ENCODE measurements at places on chromosomes 5 and 9.

DNA sequence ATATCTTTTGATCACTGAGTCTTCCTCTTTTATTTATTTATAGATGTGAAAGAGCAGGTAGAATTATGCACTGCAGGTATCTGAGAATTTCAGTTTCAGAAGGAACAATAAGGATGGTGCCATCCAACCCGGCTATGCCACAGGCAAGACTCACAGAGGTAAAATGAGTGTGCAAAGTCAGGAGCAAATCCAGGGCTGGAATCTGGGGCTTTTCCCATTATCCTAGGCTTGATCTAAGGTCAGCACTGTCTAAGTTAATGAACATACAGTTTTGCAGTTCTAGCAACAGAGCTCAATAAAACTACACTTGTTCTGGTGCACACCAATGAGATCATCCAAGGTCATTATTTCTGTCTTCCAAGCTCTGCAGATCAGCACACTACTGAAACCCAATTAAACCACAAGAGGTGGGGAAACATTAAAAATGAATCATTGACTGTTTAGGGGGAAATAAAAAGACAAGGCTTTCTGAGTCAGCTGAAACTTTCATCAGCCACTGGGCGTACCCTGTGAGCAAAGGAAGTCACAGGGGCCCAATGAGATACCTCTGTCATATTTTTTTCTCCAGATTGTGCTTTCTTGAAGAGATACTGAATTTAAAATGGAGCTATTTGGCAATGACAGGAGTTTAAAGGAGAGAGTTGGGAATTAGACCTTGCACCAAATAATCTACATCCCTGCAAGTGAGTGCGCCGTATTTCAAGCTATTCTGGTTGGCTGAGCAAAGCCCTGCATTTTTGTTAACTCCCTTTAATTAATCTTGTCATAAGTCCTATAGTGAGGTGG, 662.2 kb upstream of the ZNF608 start:
- no peak for DNase-seq

- no peak for DNase-seq
These were observed 68.3 kb downstream of the HTR4 start for GRCh38 chr5:148585988-148586387.

GRCh38 chr5:99724732-99725290, 796.0 kb upstream of the CHD1 start:
- DNase-seq: no peak

DNA sequence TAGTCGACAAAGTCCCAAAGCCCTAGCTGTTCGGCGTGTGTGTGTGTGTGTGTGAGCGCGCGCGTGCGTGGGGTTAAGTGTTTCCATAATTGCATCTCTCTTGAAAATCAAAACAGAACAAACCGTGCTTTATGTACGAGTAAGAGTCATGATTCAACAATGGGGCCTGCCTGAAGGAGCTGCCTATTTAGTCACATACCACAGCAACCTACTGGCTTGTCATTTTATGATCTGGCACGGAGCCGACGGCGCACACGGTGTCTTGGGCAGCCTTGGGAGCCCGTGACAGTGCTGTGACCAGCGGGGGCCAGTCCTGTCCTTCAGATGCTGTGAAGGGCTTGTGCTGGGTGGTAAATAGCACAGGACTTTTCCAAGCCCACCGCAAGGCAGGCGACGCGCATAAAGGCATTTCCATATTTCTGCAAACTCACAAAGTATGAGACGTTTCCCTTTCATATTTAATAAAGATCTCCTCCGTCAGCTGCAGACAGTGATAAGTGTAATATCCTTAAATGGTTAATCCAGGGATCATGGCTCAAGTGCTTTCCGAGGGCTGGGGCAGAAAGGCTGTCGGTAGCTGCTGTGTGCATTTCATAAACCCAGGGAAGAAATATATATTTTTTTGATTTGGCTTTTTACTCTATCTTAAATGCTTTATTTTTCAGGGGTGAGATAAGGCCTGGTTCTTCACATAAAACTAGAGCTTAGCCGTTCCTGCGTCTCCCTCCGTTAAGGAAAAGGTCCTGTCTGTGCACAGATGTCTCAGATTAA, 270.2 kb upstream of the IRX1 start:
- no peak for DNase-seq

DNA sequence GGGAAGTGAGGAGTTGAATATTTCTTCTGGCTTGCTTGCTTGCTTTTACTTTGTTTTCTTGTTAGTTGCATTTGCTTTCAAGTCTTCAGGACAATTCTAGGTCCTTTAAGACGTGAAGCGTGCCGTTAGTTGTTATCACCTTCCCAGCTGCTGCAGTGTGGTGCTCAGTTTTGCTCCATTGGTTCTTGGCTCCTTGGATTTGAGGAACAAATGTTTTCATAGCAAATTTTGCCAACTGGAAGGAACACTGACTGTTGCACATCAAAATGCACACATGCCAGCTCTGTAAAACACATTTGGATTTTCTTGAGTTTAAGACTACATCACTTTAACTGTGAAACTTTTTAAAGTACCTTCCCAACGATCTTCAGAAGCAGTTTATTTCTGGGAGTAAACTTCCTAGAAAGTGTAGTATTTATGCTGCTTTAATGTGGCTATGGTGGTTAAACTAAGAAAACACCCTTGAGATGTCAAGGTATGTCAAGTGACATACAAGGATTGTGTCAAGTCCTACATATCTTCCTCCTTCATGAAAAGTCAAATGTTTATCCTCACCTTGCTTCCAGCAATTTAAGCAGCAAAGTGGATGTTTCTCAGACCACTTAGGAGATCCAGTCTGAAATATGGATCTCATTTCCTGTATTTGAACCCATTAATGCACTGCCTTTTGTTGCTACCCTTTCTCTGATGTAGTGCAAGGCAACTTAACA, 24.9 kb downstream of the MOCS2 start:
- no peak for DNase-seq

DNA sequence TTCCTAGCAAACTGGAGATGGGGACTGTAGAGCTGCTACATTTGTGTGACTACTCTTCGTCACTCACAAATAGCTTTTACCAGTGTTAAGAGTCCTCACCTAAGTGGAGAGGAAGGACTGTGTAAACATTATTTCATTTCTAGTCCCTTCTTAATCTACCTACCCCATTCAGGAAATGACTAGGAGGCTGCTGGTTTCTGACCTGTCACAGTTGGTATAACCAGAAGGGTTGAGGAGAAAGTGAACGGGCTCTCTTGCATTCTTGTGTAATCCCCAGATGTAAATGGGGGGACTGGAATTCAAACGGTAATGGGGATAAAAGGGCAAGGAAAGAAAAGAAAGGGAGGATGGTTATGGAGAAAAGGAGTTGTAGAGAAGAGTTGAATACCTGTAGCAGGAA, 35.4 kb upstream of the BNIP1 start:
- DNase-seq: no peak

DNA sequence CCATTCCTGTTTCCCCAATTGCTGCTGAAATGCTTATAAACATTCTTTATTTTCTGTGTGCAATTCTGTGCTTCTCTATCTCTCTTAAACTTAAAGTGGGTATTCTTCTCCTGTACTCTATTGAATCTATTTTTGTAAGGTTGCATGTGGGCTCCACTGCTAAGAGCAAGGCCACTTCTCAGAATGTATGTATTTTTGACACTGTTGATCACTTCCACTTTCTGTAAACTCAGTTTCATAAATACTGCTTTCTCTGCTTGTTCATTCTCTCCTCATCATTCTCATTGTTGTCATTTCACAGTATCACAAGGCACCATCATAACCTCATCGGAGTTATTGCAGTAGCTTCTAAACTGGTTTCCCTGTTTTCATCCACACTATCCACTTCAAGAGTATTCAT, 483.0 kb upstream of the CDH18 start:
- no peak for DNase-seq

GRCh38 chr9:105318729-105319191, 74.3 kb downstream of the SLC44A1 start:
- no peak for DNase-seq

- DNase-seq: no peak
These were observed 3.2 kb downstream of the ELL2 start for GRCh38 chr5:95958310-95959014.

GRCh38 chr5:116516021-116516420, 58.6 kb downstream of the SEMA6A start:
- DNase-seq: no peak

DNA sequence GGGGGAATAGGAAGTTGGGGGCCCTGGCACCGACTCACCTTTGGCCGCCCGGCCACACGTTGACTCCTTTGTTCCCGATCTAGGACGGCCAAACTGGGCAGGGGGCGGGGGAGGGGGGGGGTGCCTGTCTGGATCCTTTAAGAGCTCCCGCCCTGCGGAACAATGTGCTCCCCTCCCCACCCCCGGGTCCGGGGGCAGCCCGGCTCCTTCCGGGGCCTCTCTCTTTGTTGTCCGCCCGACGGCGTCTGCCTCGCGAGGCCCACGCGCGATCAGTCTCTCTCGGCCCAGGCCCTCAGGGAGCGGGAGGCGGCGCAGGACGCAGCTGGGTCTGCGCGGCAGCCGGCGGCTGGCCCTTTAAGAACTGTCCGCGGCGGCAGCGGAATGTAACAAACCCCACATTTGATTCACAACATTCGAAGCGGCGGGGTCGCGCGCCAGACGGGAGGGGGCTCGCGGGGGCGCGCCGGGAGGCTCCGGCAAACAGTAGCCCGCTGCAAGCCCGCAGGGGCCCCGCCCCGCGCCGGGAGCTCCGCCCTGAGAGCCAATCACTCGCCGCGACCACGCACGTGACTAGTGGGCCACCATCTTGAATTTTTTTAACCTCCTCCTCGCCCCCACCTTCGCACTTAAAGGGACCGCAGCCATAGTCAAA, at the start of gene RNF44:
RNF44 (minus strand) TSS at position 501 of the 652 bp plus-strand sequence. CDS start 4,930 bp downstream, outside the sequence.
- peak; percentile 97 for DNase-seq

DNA sequence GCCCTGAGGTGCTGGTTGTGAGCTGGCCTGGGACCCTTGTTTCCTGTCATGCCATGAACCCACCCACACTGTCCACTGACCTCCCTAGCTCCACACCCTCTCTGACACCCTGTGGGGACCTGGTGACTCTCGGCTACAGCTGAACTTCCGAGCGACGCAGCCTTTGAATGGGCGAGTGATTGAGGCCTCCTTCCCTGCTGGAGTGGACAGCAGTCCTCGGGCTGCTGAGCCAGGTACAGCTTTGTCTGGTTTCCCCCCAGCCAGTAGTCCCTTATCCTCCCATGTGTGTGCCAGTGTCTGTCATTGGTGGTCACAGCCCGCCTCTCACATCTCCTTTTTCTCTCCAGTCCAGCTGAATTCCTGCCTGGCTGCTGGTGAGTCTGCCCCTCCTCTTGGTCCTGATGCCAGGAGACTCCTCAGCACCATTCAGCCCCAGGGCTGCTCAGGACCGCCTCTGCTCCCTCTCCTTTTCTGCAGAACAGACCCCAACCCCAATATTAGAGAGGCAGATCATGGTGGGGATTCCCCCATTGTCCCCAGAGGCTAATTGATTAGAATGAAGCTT, 6.1 kb downstream of the CA9 start:
- DNase-seq: no peak

DNA sequence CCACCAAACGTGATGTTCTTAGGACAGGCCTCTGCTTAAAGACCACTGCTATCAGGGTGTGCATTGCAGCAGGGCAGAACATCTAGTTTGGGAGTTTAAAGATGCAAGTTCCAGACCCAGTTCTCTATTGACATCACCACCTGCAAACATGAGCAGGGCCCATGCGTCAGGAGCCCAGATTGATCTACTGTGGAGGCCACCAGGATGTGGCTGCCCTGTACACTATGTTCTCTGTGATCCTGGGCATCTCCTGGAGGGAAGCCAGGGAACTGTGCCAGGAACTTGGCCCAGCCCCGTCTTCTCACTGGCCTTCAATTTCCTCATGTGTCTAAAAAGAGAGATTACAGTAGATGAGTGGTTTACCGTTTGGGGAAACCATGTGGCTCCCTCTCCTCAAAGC, 87.1 kb downstream of the PDE6A start:
- no peak for DNase-seq

- DNase-seq: no peak
These were observed 173.9 kb downstream of the WDR70 start for GRCh38 chr5:37552770-37553719.

DNA sequence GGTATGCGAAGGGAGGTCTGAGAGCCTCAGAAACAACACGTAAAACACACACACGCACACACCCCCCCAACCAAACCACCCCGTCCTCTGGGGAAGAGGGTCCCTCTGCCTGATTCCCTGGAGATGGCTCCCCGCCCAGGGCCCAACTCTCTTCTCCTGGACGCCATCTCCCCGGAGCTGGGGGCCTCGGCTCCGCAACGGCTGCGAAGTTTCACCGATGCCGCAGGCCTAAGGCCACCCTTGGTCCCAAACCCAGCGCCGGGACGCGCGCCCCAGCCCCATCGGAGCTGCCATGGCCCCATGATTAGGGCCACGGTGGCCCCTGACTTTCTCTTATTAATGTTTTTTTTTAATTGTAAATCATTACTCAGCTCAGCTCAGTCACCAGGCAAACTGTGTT, 181.4 kb upstream of the TBCA start:
- no peak for DNase-seq

Measured in T-helper 22 cell (primary cell).